ENCODE measurements at places on chromosomes 5 and 9.

- no peak for DNase-seq
Observed at GRCh38 chr5:157290156-157290980, 24.4 kb downstream of the CYFIP2 start.

DNA sequence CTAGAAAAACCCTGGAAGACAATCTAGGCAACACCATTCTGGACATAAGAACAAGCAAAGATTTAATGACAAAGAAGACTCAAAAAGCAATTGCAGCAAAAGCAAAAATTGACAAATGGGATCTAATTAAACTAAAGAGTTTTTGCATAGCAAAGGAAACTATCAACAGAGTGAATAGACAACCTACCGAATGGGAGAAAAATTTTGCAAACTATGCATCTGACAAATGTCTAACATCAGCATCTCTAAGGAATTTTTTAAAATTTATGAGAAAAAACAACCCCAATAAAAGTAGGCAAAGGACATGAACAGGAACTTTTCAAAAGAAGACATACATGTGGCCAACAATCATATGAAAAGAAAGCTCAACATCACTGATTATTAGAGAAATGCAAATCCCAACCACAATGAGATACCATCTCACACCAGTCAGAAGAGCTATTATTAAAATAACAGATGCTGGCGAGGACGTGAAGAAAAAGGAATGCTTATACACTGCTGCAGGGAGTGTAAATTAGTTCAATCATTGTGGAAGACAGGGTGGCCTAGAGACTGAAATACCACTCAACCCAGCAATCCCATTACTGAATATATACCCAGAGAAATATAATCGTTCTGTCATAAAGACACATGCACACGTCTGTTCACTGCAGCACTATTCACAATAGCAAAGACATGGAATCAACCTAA, 3.8 kb downstream of the MOCS2 start:
- no peak for DNase-seq

- DNase-seq: no peak
Observed at GRCh38 chr9:130872912-130873503, 23.6 kb downstream of the QRFP start.

- DNase-seq: no peak
Observed at GRCh38 chr5:54251981-54252380, 58.4 kb downstream of the ARL15 start.

DNA sequence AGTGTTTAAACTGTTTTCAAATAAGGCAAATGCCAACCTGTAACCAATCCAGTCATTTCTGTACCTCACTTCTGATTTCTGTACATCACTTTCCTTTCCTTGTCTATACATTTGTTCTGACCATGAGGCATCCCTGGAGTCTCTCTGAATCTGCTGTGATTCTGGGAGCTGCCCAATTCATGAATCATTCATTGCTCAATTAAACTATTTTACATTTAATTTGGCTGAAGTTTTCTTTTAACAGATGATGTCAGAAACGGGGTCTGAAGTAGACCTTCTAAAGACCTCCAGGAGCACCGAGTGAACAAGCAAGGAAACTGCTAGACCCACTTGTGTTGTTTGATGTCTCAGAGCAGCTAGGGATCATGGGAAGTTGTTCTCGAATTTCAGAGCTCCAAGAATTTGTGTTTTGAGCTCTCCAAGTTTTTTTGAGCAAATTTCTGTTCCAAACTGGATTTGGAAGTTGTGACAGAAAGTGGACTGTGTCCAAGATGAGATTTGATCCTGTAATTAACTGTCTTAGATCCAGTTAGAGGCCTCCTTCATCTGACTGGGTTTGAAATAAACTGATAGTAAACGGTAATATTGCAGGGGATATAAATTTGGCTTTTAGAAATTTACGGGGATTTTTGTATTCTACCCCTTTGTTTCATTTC, 490.8 kb upstream of the ST8SIA4 start:
- no peak for DNase-seq

- no peak for DNase-seq
Observed at GRCh38 chr5:151889614-151890013, 35.0 kb downstream of the GLRA1 start.

DNA sequence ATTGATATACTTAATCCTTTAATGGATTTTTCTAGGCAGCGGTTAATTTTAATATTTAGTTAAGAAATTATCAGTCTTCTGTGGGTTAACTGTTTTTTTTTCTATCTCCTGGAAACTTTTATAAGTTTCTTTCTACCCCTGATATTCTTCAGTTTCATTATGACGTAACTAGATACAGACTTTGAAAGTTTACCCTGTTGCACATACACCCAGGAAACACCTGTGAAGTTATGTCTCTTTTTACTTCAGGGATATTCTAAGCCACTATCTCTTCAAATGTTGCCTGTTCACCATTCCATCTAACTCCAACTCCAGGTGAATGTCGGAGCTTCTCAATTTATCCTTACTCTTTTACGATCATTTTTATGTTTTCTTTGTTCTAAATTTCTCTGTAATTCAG, 329.0 kb downstream of the ICE1 start:
- no peak for DNase-seq

All from stimulated activated CD8-positive, alpha-beta memory T cell treated with anti-CD3 and anti-CD28 coated beads, Interleukin-7, amount 100 ng/mL, for 1 hour (primary cell).